ENCODE measurements at places on chromosomes 2 and 18. TPM values are rescaled to one million over a fixed set of nuclear protein-coding genes. Genes with fewer than 3 reads are reported as not detected.

DNA sequence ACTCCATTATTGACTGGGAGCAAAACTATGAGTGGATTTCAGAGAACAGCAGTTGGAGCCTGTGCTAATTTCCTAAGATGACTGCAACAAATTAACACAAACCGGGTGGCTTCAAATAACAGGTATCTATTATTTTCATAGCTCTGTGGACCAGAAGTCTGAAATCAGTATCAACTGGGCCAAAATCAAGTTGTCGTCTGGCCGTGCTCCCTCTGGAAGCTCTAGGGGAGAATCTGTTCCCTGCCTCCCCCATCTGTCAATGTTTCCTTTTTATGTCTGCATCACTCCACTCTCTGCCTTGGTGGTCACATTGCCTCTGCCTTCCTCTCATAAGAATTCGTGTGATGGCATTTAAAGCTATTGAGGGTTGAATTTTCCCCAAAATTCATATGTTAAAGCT lies 269.8 kb downstream of the TMX3 start:
- DNase-seq, result no peak

Gene ABCB11
- polyA plus RNA-seq, result not detected

DNA sequence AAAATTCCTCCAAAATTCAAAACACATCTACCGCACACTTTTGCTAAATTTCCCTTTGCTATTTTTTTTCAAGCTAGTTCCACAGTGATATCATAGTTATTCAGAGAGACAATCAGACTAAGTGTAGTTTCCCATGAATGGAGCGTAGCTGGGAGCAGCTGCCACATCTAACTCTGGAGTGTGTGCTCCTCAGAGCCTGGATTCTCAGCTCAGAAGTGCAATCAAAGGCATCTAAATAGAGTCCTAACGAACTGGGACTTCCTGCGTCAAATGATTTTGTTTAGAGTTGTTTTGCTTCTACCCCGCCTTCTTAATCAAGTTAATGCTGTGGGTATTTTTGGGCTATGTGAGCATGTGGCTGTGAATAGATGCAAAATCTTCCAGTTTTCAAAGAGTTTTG lies 160.3 kb downstream of the TMEM18 start:
- DNase-seq, result no peak

Gene RNF152
- polyA plus RNA-seq, result 4.5 TPM
